ENCODE measurements at places on chromosomes 6 and 20.

- DNase-seq = no peak
Measured at GRCh38 chr20:46954490-46955038, 59.9 kb downstream of the EYA2 start.

- no peak for DNase-seq
Measured at GRCh38 chr6:24909241-24910216, 26.2 kb downstream of the RIPOR2 start.

GRCh38 chr20:32152421-32153155 lies 43.1 kb downstream of the TM9SF4 start:
- no peak for DNase-seq

GRCh38 chr6:39956936-39957335 lies 22.7 kb upstream of the MOCS1 start:
- DNase-seq = no peak

DNA sequence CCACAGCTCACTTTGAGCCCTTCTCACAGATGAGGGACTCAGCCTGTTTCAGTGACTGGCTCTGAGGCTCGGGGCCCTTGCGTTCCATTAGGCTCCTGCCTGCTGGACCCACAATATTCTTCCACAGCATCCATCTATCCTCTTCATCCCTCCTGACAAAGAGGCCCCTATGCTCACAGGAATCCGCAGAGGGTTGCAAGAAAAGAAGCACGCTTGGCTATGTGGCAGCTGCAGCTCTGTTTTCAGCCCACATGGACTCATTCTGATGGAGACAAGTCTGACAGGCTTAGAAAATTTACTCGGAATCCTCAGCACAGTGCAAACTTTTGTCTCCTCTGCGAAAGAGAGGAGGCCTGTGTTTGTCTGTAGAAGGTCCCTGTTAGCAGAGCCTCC lies 207.5 kb downstream of the SYNDIG1 start:
- no peak for DNase-seq

- DNase-seq = no peak
Measured at GRCh38 chr6:9657994-9658393, 756.9 kb downstream of the TFAP2A start.

- DNase-seq = no peak
Measured at GRCh38 chr6:70686548-70687133, 19.0 kb downstream of the SMAP1 start.

DNA sequence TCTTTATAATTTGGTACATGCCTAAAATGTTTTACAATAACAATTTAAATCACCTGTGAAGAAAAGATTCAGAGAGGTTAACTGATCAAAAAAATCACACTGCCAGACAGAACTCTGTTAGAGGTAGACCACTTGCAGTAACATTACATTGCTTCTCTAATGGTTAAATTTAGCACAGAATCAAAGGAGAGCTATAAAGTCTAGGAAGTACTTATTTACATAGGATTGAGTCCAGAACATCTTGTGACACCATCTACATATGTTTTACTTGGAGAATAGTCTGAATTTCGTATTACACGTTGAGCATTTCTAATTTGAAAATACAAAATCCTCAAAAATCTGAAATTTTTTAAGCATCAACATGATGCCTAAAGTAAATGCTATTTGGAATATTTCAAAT lies 17.2 kb upstream of the TBC1D20 start:
- DNase-seq = no peak

DNA sequence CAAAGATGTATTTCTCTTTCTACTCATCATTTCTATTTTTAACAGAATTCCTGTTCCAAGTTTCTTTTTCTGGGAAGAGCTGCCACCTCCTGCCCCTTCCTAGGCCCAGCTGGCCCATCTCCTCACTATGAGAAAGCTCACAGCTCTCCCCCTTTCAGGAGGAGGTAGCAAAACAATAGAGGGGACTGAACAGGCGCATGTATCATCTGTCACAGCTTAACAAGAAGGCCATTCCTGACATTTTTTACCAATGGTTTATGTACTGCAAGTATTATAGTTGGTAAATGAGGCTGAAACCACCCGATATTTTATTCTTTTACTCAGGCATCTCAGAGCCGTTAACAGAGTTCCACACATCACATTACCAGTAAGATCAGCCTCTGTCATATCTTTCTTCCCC lies 103.7 kb upstream of the MTHFD1L start:
- no peak for DNase-seq

- DNase-seq = no peak
Measured at GRCh38 chr20:63619505-63619904, 7.4 kb downstream of the GMEB2 start.

DNA sequence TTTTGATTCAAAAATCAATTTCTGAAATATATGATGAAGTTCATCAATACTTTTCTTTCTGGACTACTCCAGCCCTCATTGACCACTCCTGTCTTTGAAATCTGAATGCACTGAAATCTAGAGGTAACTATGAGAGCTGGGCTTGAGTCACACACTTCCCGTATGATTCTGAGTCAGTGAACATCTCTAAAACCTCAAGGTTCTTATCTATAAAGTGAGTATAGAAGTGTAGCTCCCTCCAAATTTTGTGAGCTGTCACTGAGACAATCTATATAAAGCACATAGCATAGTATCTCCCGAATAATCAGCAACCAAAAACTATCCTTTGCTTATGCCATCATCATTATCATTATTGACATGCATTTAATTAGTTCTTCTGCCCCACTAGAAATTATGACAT lies 182.4 kb downstream of the TSHZ2 start:
- no peak for DNase-seq

DNA sequence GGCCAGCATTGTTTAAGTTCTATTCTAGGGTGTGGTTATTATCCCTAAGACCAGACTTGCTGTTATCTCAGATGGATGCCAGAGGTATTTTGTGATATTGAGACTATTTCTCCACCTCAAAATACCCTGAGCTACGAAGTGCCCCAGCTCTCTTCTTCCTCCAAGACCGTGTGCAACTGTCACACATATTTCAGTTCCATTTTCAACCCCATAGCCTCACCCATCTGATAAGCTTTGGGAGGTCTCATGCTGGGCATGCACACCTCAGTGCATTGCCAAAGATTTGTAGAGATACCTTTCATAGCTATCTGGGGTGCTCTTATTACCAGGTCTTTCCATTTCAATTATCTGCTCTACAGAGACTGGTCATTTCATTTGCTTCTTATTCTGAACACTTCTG lies 815.8 kb upstream of the EYS start:
- no peak for DNase-seq

GRCh38 chr20:48754292-48754691 lies 73.5 kb downstream of the PREX1 start:
- DNase-seq = no peak

DNA sequence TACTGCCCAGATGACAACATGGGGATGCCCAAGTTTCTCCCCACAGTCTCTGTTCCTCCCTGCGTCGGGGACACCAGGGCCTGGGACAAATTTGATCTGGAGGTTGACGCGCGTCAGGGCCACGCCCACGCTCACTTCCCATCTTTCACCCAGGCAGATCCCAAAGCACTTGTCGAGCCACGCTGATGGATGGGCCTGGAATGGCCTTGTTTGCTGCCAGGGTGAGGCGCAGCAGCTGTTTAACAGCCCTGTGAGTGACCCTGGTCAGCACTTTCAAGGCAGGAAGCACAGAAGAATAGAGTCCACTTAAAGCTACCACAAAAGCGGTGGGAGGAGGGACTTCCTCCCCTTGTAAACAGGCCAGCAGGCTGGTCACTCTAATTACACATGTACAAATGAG lies 324.7 kb upstream of the JARID2 start:
- no peak for DNase-seq

DNA sequence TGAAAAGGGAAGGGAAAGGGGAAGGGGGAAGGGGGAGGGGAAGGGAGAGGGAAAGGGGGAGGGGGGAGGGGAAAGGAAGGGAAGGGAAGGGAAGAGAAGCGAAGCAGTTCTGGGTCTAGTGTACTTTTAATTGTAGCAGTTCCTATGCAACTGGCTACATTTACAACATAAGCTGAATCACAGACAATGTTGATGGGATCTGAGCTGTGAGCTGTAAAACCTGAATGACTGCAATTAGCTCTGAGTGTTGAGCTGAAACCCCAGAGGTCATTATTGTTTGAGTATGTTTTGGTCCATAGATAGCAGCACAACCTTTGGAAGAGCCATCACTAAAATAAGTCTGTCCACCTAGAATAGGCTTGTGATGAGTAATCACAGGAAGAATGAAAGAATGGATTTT lies 7.2 kb upstream of the ABHD12 start:
- no peak for DNase-seq

GRCh38 chr6:43859213-43859612 lies 89.2 kb downstream of the VEGFA start:
- DNase-seq = no peak

- DNase-seq = no peak
Measured at GRCh38 chr6:158852312-158853071, 33.3 kb upstream of the EZR start.

GRCh38 chr6:137795501-137795900 lies 71.6 kb upstream of the TNFAIP3 start:
- DNase-seq = no peak

DNA sequence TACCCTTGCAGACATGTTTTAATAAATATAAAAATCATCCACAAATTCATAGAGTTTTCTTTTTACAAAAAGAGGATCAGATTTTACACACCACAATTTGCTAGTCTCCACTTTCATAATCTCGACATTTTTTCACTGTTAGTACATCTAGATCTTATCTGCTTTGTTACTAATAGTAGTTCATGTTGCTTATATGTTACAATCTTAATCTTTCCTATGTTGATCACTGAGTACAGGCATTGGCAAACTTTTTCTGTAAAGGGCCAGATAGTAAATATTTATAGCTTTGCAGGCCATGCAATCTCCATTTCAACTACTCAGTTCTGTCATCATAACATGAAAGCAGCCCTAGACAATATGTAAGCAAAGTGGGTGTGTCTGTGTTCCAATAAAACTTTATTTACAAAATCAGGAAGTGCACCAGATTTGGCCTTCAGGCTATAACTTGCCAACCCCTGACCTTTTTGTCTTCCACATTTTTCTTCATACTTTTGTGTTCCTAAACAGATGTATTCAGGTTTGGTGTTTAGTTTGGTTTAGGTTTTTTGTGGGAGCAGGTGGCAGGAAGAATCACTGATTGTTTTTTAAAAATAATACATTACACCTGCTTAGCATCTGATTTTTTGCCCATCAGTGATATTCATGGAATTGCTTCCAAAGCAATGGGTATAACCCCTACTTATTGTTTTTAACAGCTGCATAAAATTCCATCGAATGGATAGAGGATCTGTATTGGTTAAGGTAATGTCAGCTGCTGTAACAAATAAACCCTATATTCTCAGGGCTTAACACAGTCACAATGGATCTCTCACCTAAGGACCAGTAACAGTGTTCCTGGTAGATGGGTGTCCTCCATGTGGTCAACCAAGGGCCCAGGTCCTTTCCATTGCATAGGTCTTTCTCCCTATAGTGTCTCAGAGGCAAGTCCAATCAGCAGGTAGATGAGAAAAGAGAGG lies 61.2 kb downstream of the EYA2 start:
- no peak for DNase-seq

DNA sequence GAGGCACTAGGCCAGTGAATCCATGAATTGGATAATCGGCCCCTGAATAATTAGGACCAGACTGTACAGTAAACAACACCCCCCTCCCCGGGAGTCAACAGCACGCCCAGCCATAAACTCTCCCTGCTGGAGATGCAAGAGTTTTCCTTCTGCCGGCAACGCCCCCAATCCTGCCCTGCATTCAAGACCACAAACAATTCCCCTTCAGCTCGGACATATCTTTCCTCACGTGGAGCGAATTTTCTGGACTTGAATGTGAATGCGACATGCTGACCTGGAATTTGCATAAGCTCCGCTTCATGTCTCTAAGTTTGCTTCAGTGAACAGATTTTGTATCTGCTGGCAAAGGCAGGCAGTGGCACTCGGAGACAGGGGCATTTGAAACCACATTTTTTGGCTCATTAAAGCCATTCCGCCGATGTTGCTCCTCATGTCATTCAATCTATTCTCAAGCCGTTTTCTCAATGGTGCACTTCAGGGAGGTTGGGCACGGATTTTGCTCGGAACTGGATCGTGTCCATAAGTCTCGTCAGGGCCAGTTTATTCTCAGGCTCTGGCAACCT lies 38.0 kb upstream of the GMPR start:
- DNase-seq = no peak

DNA sequence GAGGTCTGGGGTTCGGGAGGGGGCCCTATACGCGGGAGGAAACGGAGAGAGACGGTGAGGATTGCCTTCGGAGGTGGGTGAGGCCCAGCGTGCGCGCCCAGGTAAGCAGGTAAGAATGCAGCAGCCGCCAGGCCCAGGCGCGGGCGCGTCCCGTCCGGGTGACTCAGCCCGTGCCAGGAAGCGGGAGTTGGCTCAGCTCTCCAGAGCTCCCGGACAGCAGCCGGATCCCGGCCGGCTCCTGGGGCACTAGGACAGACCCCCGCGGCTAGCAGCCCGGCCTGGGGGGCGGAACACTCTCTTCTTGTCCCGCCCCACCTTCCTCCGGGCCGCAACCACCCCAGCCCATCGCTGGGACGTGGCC lies 1.5 kb upstream of the MDFI start:
- DNase-seq = no peak

DNA sequence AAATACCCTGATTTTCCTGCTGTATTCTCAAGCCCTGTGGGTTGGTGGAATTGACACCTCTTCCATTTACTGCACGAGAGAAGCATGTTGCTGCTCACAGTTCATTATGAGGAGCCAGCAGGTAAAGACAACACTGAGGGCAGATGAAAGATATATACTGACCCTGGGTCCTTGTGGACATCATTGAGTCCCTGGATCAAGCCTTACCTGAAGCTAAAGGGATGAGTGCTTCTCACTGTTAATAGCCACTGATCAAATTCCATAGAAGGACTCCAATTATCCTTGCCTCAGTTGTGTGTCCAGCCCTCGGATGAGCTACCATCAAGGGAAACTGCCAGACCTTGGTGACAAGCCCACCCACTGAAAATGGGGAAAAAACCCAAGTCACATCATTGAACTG lies 7.7 kb upstream of the SIGLEC1 start:
- no peak for DNase-seq

GRCh38 chr20:49594931-49595315 lies 27.0 kb upstream of the PTGIS start:
- no peak for DNase-seq

DNA sequence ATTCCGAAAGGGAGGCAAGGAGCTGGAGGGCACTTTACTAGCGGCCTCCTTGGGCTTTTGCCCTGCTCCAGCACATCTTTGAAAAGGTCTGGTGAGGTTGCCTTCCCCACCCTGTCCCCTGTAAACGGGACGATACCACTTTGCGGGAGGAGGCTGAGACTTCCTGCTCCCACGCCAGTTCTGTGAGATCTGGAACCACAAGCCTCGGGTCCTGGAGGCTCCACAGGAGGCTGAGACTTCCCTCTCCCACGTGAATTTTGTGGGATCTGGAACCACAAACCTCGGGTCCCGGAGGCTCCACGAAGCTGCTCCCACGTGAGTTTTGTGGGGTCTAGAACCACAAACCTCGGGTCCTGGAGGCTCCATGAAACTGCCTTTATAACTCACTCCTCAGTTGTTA lies 209.3 kb downstream of the DLL1 start:
- DNase-seq = no peak

GRCh38 chr6:122264557-122264956 lies 134.9 kb upstream of the HSF2 start:
- DNase-seq = no peak
